ENCODE measurements at places on chromosomes 11 and 22.
A peak's percentile ranks its signal among the peaks of the same experiment; 100 is the strongest.

DNA sequence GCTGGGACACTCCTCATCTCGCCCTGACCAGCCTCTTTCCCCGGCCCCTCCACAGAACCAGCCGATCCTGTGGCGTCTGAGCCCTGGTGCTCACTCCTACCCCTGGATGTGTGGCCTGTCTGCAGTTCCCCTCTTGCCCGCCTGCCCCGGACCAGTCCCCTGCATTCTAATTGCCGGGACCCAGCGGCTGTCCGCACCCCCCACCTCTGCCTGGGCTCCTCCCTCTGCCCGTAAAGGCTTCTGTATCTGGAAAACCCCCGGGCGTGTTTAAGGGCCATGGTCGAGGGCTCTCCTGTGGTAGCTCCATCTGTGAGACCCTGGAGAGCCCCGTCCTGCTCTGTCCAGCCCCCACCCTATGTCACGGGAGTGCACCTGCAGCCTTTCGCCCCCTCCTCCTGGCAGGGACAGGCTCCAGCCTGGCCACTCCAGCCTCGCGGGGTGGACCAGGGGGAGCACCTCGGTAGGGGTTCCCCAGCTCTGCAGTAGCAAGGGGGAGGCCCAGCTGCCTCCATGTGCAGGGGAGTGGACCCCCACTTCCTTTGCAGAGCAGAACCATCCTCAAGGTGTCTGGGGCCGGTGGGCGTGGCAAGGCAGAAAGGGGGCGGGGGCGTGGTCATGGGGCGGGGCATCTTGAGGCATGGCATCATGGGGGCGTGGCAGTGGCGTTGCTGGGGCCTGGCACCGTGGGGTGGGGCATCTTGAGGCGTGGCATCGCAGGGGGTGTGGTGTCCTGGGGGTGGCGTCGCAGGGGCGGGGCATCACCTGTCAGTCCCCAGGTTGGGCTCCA is 430.4 kb downstream of the TBC1D22A start:
- DNase-seq, result no peak

- DNase-seq, result no peak
Measured at GRCh38 chr11:61080986-61081590, 21.2 kb upstream of the CD5 start.

- no peak for DNase-seq
Measured at GRCh38 chr11:84524422-84525051, 1102.6 kb downstream of the DLG2 start.

- no peak for DNase-seq
Measured at GRCh38 chr11:118088531-118088930, 1.8 kb upstream of the SMIM35 start.

DNA sequence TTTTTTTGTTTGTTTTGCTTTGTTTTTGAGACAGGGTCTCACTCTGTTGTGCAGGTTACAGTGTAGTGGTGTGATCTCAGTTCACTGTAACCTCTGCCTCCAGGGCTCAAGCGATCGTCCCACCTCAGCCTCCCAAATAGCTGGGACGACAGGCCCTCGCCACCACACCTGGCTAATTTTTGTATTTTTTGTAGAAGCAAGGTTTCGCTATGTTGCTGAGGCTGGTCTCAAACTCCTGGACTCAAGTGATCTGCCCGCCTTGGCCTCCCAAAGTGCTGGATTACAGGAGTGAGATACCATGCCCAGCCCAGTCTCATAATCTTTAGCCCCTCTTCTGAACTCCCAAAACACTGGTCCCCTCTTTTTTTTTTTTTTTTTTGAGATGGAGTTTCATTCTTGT is 50.6 kb downstream of the KCNJ4 start:
- no peak for DNase-seq

DNA sequence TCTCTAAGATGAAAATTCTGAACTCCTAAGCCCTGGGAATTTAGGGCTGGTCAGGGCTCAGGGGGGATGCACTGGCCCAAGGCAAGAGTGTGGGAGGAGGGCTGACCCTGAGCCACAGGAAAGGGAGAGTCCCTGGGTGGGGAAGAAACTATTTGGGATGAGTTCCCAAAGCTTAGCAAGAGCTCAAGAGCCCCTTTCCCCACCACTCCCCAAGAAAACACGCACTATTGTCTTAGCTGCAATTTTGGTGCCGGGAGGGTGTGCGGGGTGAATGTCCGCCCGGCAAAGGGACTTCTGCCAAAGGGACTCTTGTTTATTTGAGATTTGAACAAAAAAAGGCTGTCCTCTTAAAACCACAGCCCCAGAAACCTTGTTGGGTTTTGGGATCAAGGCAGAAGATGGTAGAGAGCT is 37.0 kb downstream of the KIAA1671 start:
- no peak for DNase-seq

DNA sequence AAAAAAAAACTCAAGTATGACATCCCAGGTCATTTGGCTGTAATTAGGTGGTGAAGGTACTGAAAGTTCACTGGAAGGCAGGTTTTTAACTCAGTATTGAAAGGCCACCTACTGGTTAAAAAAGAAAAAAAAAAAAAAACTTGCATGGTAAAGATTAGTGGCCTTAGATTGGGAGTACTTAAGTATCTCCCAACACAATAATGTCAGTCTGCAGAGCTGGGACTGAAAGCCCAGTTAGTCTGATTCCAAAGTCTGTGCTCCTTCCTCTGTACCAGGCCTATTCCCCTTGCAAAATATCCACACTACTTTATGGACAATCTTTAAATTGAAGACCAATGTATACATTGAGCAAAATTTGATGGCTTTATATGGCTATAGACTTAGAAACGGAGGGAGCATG is 85.5 kb downstream of the NOX4 start:
- no peak for DNase-seq

DNA sequence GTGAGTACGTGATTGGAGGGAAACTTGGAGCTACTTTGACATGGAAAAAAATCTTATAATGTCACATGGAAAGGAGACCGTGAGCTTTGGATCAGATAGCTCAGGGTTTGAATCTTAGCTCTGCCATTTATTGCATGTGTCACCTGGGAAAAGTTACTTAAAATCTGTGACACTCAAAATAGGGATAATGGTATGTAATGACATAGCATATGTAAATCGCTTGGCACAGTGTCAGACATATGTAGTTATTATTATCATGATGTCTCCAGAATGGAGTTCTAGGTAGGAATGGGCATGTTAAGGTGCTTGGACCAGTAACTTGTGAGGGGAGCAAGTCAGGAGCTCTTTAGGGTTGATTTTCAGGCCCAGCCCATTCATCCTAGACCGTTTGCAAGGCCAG is 75.8 kb downstream of the GRIK4 start:
- no peak for DNase-seq

DNA sequence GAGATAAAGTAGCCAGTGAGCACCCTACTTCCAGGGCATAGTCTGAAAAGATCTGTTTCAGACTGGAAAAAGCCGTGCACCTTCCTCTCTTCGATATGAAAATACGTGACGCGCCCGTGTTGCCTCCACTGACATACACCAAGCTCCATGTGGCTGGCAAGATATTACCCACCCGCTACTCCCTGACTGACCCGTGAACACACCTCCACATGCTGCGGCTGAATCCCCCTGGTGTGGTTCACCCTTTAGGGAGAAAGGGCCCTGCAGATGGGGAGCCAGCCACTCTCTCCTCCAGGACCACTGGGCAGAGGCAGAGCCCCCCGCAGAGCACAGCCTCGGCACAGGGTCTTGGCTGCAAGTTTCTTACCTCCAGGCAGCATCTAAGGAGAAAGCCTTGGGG is 245.0 kb downstream of the BRD1 start:
- no peak for DNase-seq

GRCh38 chr11:95585069-95585751 is 204.4 kb downstream of the FAM76B start:
- no peak for DNase-seq

DNA sequence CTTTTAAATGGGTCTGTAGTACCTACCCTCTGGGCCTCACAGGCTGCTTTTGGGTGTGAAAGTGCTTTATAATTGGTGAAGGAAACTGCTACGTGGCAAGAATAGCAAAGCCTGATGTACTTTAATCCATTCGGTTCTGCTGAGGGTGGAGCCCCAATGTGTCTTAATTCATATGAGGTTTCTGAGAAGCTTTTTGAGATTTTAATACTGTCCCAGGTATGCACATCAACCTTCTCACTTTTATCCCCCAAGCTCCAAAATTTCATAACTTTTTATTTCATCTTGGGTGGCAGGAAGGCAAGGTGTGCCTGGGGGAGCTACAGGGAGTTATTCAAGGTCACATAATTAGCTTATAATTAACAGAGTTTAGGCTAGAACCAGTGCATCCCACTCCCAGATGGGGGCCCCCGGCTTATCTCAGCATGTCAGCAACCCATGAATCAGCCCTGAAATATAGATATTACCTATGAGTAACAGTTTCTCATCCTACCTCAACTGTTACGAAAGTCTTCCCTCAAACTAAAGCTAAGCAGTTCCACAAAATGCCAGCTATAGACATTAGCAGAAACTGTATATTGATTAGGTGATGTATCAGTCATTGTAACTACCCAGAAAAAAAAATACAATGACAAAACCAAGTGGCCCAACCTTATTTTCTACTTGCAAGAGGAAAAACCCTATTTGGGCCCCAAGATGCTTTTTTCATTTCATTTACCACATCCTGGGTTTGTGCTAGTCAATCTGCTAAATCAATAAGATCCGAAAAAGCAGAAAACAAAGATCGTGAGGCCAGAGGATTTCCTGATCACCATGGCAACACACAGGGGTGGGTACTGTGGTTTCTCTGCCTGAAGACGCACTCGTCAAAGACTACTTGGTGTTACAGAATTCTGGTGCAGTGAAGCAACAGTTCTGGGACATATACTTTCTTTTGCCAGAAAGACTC is 26.7 kb downstream of the CD44 start:
- DNase-seq, result no peak

DNA sequence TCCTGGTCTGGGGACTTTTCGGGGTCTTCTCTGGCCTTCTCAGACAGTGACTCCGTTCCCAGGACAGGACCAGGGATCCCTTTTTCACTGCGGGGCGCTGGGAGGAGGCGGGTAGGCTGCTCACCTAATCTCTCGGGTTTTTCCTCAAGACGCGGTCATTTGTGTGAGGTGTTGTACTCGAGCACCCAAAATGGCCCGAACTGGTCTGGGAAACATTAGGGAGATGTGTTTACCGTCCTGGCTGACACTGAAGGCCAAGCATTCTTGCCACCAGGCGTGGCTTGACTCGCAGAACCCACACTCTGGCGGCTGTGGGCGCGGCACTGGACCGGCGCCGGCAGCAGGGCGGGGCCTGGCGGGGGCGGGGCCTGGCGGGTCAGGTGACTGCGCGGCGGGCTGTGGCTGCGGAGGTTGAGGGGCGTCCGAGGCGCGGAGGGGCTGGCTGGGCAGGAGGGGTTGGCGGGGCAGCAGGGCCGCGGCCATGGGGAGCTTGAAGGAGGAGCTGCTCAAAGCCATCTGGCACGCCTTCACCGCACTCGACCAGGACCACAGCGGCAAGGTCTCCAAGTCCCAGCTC is at the start of gene SWAP70:
Gene SWAP70, plus strand, starts transcription at position 379 of the 577 bp plus-strand sequence. Its CDS starts 103 bp downstream, at position 482.
- peak; percentile 43 for DNase-seq

DNA sequence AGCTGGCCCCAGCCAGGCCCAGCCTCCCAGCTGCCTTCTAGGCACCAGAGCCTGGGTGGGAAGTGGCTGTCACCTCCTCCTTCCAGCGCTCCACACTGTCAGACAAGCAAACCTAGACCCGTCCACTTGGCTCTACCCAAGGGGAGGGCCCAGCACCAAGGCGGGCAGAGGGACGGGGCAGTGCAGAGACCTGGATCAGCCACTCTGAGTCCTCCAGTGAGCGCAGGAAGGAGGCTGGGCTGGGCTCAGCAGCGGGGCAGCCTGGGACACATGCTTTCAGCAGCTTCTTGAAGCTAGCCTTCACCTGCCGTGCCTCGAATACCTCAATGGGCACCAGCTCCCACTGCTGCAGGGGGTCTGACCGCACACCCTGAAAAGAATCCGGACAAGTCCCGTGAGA is 18.8 kb downstream of the SBF1 start:
- DNase-seq, result no peak
